ENCODE measurements at places on chromosomes 6 and 20. TPM values are rescaled to one million over a fixed set of nuclear protein-coding genes. Genes with fewer than 3 reads are reported as not detected.

Gene CTCFL
- total RNA-seq = not detected

Gene SLC26A8
- total RNA-seq = not detected

Gene HIVEP2
- 21.5 TPM for total RNA-seq

Gene RGS17
- total RNA-seq = 0.50 TPM

Gene SEL1L2
- total RNA-seq = not detected

Gene OPRL1
- total RNA-seq = 0.50 TPM

Gene VSX1
- total RNA-seq = not detected

Gene COL11A2
- 0.17 TPM for total RNA-seq

Gene ZBTB12
- total RNA-seq = 0.33 TPM

Gene PCSK2
- not detected for total RNA-seq

Gene WFDC5
- 0.78 TPM for total RNA-seq

Gene LHFPL5
- total RNA-seq = not detected

Gene CST2
- total RNA-seq = not detected

Gene TP53TG5
- total RNA-seq = not detected

Gene EYS
- under 0.01 TPM for total RNA-seq

Gene RIPOR3
- total RNA-seq = not detected

Gene SAMD3
- total RNA-seq = not detected

Gene CBLN4
- not detected for total RNA-seq

Gene PNPLA1
- not detected for total RNA-seq

Gene IRF4
- not detected for total RNA-seq

Gene REM1
- not detected for total RNA-seq

Gene HELZ2
- 18.1 TPM for total RNA-seq

Gene ANKRD66
- total RNA-seq = not detected

Gene ZC3H12D
- not detected for total RNA-seq

Gene MOG
- total RNA-seq = not detected

Gene OR5V1
- total RNA-seq = not detected

Gene MUCL3
- total RNA-seq = not detected

Gene SLC17A1
- total RNA-seq = not detected

Gene FAM217A
- not detected for total RNA-seq

Gene RTEL1
- 8.0 TPM for total RNA-seq

Gene RAD21L1
- not detected for total RNA-seq

Gene FYN
- 58.0 TPM for total RNA-seq

Gene CLDN20
- 0.26 TPM for total RNA-seq

Gene HLA-DRA
- total RNA-seq = 0.67 TPM

Gene ZNF311
- total RNA-seq = 2.0 TPM

Gene SOX18
- total RNA-seq = 0.16 TPM

Gene KLHDC3
- total RNA-seq = 56.2 TPM

Gene ZBP1
- not detected for total RNA-seq

Gene PACSIN1
- not detected for total RNA-seq

Gene LY6G6C
- total RNA-seq = not detected

Gene GHRH
- total RNA-seq = not detected

Gene ASXL1
- total RNA-seq = 37.2 TPM
